ENCODE measurements at places on chromosomes 3 and 15.

GRCh38 chr15:40595219-40595618 lies 1.2 kb downstream of the KNL1 start:
- no peak for DNase-seq

- DNase-seq: no peak
Measured at GRCh38 chr15:98746375-98747155, 98.2 kb downstream of the IGF1R start.

GRCh38 chr15:88982304-88982945 lies 69.2 kb upstream of the MFGE8 start:
- no peak for DNase-seq

DNA sequence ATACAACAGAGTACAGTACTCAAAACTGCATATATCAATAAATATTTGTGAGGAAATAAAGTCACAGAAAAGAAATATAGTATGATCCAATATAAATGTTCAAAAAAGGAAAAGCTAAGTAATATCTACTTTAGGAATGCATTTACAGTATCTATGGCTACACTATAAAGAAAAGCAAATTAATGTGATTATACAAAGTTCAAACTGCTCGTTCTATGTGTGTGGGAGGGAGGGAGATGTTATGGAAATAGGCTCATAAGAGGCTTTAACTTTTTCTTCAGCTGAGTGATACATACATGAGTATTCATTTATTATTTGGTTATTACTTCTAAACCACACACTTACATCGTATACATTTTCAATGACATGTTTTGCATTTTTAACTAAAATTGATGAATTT lies 377.7 kb upstream of the AGTR1 start:
- no peak for DNase-seq

- DNase-seq: no peak
Measured at GRCh38 chr3:79367066-79367465, 400.7 kb downstream of the ROBO1 start.

GRCh38 chr3:14867936-14868570 lies 49.3 kb downstream of the FGD5 start:
- no peak for DNase-seq

- no peak for DNase-seq
Measured at GRCh38 chr3:4828279-4829030, 150.8 kb upstream of the BHLHE40 start.

DNA sequence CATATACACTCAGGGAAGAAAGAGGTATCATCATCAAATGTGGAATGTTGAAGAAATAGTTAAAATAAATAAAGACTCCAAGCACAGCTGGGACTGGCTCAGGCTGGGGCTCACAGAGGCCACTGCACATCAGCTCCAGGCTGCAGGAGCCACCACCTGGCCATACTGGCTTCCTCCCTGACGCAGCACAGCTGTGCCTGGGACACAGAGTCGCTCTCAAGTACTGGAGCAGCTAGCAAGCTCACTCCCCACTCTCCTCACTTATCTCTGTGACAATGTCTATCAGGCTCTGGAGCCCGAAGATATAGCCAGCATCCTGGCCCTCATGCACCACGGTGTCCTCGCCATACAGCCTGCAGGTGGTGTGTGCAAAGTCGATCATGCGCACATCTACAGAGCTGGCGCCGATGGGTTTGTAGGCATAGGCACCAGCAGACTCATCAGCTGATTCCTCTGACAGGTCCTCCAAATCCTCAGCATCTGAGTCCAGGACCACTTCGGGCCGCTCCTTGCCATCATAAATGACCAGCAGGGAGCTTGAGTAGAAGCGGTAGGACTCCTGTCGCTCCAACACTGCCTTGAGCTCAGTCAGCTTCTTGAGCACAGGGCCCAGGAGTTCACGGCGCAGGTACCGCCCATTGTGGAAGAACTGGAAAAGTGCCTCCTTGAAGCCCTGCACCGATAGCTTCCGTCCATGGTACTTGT lies 2.5 kb upstream of the NCKIPSD start:
- no peak for DNase-seq

- no peak for DNase-seq
Measured at GRCh38 chr3:12471241-12471640, 13.0 kb upstream of the TSEN2 start.

DNA sequence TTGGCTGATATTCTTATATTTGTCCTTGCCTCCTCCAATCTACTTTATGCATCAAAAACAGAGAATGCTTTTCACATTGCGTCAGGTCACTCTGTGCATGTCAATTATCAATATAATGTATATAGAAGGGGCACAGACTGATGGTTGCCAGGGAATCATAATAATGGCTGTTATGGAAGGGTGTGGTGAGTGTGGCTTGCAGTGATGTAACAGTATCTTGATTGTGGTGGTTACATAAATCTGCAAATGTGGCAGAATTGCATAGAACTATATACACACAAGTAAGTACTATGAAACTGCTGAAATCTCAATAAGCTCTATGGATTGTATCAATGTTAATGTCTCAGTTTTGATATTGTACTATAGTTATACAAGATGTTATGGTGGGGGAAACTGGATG lies 228.6 kb downstream of the TJP1 start:
- no peak for DNase-seq

- no peak for DNase-seq
Measured at GRCh38 chr3:134663721-134664456, 13.1 kb upstream of the KY start.

GRCh38 chr3:13473020-13473419 lies 7.1 kb upstream of the HDAC11 start:
- DNase-seq: no peak

GRCh38 chr15:58758141-58758540 lies 8.6 kb upstream of the ADAM10 start:
- no peak for DNase-seq

DNA sequence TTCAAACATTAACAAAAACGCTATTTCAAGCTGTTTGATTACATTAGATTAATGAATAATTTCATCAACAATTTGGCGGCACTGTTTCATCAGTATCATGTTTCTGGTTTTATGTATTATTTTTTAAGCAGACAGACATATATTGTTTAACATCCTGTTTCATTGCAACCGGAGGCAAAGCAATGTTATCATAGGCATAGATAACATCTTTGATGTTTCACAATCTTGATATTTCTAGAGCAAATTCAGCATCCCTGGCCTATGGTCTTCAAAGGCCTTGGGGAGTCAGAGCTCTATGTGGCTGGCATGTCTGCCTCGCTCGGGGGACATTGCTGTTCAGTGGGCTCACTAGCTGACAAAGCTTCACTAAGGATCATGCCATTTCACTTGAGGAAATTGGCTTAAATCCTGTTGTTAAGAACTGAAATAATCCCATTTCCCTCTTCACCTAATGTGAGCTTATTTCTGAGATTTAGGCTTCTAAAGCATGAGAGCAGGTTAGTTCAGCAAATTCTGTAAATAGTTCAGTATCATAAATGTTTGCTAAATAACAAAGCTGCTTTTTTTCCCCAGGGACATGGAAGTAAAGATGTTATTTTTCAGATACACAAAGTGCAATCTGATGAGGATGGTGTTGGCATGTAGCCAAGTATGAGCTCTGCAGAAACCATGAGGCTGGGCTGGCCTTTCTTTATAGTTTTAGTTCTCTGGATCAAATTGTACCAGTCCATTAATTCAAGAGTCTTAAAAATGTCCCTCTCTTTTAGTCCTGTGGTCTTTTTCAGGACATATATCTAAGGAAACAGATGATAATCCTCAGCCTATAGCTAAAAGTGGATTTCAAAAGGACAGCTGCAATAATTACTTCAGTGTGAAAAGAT lies 941.4 kb downstream of the PLOD2 start:
- DNase-seq: no peak

DNA sequence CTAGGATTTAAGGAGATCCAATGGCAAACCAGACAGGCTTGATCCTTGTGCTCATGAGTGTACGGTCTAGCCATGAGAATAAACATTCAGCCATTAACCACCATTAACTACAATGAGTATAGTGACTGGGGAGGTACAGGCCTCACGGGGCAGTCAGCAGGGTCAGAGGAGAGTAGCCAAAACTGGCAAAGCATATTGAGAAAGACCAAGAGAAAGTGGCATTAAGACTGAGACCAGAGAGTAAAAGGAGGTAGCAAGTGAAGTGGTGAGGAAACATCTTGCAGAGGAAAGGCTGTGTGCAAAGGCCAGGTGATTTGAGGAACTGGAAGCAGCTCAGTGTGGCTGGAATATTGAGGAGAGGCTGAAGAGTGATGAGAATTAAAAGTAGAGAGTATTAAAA lies 407.2 kb upstream of the LMCD1 start:
- no peak for DNase-seq

- DNase-seq: no peak
Measured at GRCh38 chr3:66149269-66149668, 71.5 kb upstream of the SLC25A26 start.

DNA sequence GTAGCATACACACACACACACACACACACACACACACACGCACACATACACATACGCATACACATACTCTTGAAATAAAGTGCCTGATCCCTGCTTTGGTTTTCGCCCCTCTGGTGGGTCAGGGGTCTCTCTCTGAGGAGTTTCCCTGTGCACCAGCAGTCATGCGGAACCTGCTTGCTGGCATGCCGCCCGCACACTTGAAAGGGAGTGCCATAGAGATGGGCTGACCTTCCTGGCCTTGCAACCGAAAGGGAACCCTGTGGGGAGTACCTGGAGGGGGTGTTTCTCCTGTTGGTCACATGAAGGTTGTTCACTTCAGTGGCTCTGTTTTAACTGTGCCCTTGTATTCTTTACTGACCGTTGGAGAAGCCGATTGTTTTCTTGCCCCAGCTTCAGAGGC lies 752.3 kb downstream of the NR2F2 start:
- DNase-seq: no peak

Data from effector memory CD4-positive, alpha-beta T cell (primary cell).